ENCODE measurements at places on chromosomes 7 and 10. TPM values are rescaled to one million over a fixed set of nuclear protein-coding genes. Genes with fewer than 3 reads are reported as not detected.

ADCYAP1R1 gene
- not detected for total RNA-seq

PRSS37 gene
- not detected for total RNA-seq

FIGNL1 gene
- total RNA-seq = 15.4 TPM

LSM5 gene
- total RNA-seq = 11.3 TPM

PCBD1 gene
- 147 TPM for total RNA-seq
